ENCODE measurements at places on chromosomes 7 and 10. TPM values are rescaled to one million over a fixed set of nuclear protein-coding genes. Genes with fewer than 3 reads are reported as not detected.

DNA sequence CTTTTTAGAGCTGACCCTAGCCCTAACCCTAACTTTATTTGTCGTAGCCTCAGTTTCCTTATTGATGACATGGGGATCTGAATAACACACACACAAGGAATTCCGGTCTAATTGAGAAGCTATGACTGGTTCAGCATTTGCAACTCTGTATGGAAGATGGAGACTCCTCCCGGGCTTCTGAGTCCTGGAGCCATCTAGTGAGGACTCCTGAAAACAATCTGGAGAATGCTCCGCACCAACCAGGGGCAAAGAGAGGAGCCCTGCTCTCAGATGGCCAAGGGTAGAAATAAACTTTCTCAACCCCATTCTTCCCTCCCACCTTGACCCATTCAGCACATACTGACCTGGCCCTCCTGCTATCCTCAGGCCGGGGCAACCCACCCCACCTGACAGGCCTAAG lies 26.4 kb downstream of the MBL2 start:
- no peak for DNase-seq

The H2BK1 gene
- 1.8 TPM for total RNA-seq

The SPDYE9 gene
- total RNA-seq, result not detected

- no peak for DNase-seq
These were observed 112.2 kb downstream of the CRPPA start for GRCh38 chr7:16309129-16309528.

- no peak for DNase-seq
These were observed 18.1 kb upstream of the AKR1E2 start for GRCh38 chr10:4807761-4808507.

DNA sequence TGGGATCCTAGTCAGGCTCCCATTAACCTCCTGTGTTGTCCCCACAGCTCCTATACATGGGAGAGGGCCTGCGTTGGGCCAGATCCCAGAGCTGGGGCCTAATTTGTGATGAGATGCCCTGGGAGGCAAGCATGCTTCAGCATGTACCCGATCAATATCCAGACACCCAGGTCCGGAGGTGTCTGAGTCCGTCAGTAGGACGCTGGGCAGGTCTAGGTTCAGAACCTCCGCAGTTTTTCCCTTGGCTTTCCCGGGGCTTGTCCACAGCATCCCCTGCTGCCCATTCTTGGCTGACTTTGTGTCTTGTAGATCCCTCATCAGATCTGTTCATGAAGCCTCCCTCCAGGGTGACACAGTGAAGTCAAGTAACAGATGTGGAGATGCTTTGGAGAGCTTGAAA lies 32.7 kb upstream of the RBAK start:
- no peak for DNase-seq

DNA sequence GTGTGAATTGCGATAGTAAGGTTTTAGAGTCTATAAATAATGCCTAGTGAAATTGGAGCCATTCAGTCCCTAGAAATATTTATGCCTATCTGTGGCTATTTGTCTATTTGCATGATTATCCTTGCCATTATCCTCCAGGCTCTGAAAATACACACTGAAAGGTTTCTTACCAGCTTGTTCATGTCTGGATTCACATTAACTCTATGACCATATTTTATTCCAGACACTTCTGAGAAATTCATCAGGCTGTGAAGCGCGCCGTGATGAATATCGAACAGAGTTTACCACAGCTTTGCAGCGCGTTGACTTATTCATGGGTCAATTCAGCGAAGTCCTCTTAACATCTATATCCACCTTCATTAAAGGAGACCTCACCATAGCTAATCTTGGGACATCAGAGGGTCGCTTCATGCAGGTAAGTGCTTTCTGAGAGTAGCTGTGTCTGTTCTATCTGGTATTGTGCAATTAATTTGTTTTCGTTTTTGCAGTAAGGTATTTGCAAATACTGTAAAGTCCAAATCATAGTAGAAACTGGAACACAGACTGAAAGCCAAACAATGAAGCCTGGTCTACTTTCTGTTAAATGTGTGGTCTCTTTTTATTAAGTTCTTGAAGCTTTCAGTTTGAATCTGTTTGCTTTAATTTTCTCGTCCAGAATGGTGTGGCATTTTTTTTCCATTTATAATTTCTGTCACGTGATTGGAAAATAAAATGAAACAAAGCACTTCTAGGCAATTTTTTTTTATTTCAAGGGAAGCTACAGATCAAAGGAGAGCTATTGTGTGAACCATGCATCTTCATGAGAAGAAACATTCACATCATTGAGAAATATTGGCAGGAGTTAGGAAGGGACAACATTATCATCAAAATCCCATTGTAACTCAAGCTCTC lies 59.7 kb downstream of the MET start:
- no peak for DNase-seq

GRCh38 chr10:14459665-14460064 lies 128.9 kb upstream of the FRMD4A start:
- DNase-seq, result no peak

The MLXIPL gene
- not detected for total RNA-seq

- DNase-seq, result no peak
These were observed 171.0 kb downstream of the SND1 start for GRCh38 chr7:127822822-127823508.

- peak; percentile 50 for DNase-seq
These were observed 66.4 kb upstream of the STRIP2 start for GRCh38 chr7:129367700-129368388.

DNA sequence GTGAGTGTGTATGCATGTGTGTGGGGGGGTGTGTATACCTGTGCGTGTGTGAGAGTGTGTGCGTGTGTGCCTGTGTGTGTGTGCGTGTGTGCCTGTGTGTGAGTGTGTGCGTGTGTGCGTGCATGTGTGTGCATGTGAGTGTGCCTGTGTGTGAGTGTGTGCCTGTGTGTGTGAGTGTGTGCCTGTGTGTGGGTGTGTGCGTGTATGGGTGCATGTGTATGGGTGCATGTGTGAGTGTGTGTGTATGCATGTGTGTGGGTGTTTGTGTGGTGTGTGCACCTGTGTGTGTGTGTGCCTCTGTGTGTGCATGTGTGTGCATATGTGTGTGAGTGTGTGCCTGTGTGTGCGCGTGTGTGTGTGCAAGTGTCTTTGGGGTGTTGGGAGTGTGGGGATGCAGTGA lies 6.4 kb downstream of the ANTXRL start:
- DNase-seq, result no peak

DNA sequence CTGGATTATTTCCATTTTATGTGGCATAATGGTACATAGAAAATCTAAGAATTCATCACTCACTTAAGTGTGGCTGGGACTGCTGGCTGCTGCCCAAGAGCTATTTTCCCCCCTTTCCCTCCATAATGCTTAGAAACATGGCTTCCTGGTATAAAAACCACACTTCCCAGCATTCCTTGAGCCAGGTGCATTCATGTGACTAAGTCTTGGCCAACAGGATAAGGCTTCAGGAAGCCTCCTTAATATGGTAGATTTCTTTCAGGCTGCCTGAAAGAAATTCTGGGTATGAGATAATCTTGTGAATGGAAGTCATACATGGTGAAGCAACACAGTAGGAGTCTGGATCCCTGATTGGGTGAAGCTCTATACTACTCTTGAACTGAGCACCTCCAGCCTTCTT lies 178.0 kb downstream of the JAZF1 start:
- DNase-seq, result no peak

The SLC13A4 gene
- not detected for total RNA-seq

DNA sequence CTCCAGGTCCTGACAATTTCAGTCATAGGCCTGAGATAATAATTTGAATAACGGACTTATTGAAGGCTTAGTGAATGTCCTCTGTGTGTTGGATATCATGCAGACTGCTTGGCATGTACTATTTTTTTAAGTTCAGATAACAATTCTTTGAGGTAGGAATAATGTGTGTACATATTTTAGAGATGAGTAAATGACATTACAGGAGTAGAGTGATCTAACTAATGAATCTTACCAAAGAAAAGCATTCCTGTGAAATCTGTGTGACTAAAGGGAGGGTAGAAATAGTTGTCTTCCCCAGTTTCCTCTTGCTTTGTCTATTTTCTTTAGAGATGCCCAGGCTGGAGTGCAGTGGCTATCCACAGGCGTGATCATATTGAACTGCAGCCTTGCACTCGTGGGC lies 391.8 kb upstream of the ETV1 start:
- DNase-seq, result no peak

GRCh38 chr10:49397036-49397999 lies 1.4 kb upstream of the DRGX start:
- DNase-seq, result no peak

GRCh38 chr7:46715579-46715978 lies 794.5 kb upstream of the IGFBP3 start:
- no peak for DNase-seq

The AZGP1 gene
- not detected for total RNA-seq

DNA sequence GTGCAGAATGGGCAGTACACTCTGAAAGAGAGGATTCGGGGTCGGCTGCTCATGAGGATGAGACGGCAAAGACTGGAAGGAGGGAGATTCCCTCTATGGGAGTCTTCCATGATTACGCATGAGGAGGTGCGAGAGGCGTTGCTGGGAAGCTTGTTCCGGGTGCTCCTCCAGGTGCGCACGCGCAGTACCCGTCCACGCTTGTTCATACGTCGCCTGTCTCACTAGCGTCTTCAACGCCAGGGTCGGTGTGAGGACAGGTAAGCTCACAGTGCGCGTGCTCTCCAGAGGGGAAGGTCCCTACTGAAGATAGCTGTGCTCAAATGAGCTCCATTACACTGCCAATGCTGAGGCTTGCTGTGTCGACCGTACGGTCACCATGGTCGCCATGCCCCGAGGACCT lies 39.3 kb upstream of the BNIP3 start:
- no peak for DNase-seq

DNA sequence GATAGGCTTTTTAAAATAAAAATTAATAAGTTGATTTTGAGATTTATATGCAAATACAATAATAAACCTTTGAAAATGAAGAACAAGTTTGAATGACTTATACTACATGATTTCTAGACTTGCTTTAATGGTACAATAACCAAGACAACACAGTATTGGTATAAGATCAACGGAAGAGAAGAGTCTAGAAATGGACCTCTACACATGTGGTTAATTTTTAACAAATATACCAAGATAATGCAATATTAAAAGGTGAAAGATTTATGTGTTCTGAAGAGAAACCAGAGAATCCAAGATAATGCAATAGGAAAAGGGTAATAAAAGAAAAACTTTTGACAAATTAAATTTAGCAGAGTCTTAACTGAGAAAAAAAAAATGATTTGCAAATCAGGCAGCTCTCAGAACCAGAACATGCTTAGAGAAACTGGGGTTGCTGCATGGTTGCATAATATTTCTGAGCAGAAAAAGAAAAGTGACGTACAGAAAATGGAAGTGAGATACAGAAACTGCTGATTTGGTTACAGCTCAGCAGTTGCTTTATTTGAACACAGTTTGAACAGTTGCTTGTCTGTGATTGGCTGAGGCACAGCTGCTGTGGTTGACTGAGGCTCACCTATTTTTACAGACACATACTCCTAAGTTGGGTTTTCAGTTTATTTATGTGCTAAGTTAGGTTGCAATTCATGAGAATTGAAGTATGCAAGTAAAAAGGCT lies 365.9 kb downstream of the CRPPA start:
- no peak for DNase-seq

The ZNF239 gene
- total RNA-seq, result 9.4 TPM

The PALD1 gene
- 2.4 TPM for total RNA-seq

- DNase-seq, result no peak
These were observed 66.0 kb downstream of the SUGCT start for GRCh38 chr7:40200791-40201190.

The MRLN gene
- total RNA-seq, result not detected

- DNase-seq, result no peak
These were observed 112.2 kb upstream of the GALNT17 start for GRCh38 chr7:71019706-71020105.

The IDI2 gene
- not detected for total RNA-seq

DNA sequence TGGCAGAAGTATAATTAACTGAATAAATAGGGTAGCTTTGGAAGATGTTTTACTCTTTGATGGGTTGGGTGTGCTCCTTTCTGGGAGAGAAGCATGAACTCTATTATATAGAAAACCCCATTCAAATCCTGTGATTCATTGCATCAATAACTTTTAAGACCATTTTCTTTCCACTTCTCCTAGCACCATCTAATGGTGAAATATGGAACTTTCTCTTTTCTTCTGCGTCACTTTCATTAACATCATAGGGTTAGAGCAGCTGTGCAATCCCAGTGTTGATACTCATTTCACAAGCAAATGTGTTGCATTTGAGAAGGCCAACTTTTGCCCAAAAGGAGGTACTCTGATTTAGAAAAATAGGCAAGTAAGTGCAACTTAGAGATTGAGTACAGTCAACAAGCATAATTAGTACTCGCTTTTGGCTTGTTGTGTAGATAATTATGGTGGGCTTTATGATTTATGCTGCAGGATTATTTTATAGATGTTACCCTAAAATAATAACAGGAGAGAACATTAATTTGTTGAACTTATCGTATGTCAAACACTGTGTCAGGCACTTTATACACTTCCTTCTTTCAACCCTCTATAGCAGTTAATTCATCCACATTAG lies 92.9 kb downstream of the CPED1 start:
- no peak for DNase-seq

DNA sequence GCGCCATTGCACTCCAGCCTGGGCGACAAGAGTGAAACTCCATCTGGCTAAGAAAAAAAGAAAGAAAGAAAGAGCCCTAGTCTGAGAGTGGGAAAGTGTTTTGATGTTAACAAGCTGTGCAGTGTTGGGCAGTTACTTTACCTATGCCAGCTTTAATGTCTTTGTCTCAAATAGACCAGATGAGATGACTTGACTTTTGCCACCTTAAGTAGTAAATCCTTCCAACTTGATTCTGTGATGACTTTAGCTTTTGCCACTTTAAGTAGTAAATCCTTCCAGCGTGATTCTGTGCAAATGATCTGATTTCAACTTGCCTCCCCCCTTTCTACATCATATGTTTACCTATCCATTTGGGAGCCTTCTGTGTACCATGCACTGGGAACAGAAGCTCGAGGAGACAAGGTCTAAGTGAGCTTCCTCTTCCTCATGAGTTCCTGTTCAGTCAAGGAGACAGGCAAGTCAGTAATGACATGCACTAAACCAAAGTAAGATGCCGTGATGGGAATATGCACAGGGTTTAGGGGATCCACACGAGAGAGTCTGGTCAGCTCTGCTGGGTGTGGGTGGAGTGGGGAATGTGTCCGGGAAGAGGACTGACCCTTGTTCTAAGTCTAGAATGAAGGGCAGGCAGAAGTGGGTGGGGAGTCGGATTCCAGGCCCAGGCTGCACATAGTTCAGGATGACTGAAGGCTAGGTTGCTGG lies 17.2 kb downstream of the INPP5F start:
- DNase-seq, result no peak

GRCh38 chr7:115133248-115133647 lies 211.4 kb downstream of the MDFIC start:
- no peak for DNase-seq

The BTBD16 gene
- not detected for total RNA-seq

DNA sequence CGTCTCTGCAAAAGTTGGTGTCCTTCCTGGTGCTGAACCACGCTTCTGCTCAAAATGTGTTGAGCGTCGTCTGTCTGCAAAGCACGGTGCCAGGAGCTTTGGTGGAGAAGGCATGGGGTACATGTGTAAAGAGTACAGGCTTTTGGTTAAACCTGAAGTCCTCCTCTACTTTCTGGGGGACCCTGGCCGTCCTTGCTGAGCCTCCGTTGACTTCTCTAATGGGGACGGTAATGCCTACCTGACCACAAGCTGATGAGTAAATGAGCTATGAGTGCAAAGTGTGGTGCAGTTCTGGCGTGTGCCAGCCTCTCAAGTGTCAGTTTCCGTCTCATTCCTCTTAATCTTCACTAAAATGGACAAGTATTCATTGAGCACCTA lies 527 bp upstream of the HERPUD2 start:
- DNase-seq, result no peak

The DNAH11 gene
- 0.02 TPM for total RNA-seq

GRCh38 chr7:116952635-116953371 lies 498 bp upstream of the ST7 start:
- no peak for DNase-seq

The OR6V1 gene
- not detected for total RNA-seq

The DPYSL4 gene
- total RNA-seq, result 0.78 TPM
